ENCODE measurements at places on chromosomes 11 and 22. TPM values are rescaled to one million over a fixed set of nuclear protein-coding genes. Genes with fewer than 3 reads are reported as not detected.

CPT1B gene
- total RNA-seq, result 40.3 TPM

TRPM5 gene
- not detected for total RNA-seq

PAMR1 gene
- total RNA-seq, result not detected

ZNF215 gene
- 0.24 TPM for total RNA-seq

- no peak overlapping the region for H3K27ac ChIP-seq
- no peak for DNase-seq
- H3K27me3 ChIP-seq, result no peaks in the 10 kb centered on the region
- H3K4me1 ChIP-seq, result no peaks in the 10 kb centered on the region
- H3K4me3 ChIP-seq, result no peak overlapping the region
- no peaks in the 10 kb centered on the region for H3K36me3 ChIP-seq
Observed at GRCh38 chr11:26613759-26614158, 41.7 kb upstream of the MUC15 start.

GRCh38 chr11:123588864-123589262 is 65.6 kb downstream of the SCN3B start:
- no peak for DNase-seq
- H3K27ac ChIP-seq, result no peak overlapping the region
- no peaks in the 10 kb centered on the region for H3K36me3 ChIP-seq
- no peaks in the 10 kb centered on the region for H3K27me3 ChIP-seq
- H3K4me1 ChIP-seq, result no peaks in the 10 kb centered on the region

DNA sequence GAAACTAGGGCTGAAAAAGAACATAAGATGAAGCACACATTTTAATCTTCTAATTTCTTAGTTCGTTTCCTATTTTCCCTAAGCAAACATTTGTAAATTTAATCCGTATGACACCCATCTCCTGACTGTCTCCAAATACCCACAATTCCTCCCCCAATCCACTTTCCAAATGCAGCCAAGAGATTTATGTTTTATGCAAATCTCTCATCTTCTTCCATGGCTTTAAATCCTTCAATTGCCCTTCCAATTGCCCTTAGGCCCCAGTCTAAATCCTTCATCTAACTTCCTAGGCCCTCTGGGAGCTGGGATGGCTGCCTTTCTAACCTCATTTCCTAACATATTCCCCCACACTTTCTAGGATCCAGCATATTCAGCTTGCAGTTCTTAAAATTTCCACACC is 18.0 kb upstream of the POU2AF1 start:
- no peak overlapping the region for H3K27ac ChIP-seq
- no peak for DNase-seq
- H3K27me3 ChIP-seq, result peaks cover 5% of the 10 kb centered on the region
- H3K4me1 ChIP-seq, result no peaks in the 10 kb centered on the region
- no peak overlapping the region for H3K4me3 ChIP-seq

GRCh38 chr22:18022876-18023275 is 1.5 kb downstream of the MICAL3 start:
- peaks cover 43% of the 10 kb centered on the region for H3K27me3 ChIP-seq
- no peak overlapping the region for H3K27ac ChIP-seq
- no peaks in the 10 kb centered on the region for H3K36me3 ChIP-seq

- no peak for DNase-seq
- H3K27ac ChIP-seq, result no peak overlapping the region
- H3K36me3 ChIP-seq, result no peaks in the 10 kb centered on the region
- H3K27me3 ChIP-seq, result peaks cover 18% of the 10 kb centered on the region
Observed at GRCh38 chr11:20259506-20259905, 99.2 kb upstream of the DBX1 start.

DNA sequence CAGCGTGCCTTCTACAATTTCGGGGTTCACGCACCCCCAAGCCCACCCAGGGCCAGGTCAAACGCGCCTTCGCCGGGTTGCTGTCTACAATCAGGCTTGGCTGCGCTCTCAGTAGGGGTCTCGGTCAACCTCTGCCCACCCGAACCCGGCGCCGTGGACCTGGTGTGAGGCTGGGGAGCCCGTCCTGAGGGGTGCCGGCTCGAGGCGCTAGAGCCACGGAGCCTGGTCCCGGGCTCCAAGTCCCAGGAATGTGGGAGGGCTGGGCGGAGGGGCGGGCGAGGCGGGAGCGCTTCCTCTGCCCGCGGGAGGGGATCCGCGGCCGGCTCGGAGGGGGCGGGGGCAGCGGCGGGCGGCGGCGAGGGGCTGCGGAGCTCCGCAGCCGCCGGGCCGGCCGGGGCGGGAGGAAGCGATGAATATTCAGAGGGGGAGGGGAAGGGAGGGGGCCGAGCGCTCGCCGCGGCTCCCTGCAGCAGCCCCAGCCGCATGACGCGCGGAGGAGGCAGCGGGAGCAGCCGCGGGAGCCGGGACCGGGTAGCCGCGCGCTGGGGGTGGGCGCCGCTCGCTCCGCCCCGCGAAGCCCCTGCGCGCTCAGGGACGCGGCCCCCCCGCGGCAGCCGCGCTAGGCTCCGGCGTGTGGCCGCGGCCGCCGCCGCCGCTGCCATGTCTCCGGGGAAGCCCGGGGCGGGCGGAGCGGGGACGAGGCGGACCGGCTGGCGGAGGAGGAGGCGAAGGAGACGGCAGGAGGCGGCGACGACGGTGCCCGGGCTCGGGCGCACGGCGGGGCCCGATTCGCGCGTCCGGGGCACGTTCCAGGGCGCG is at the start of gene PTPRJ:
Gene PTPRJ, plus strand, starts transcription at position 472 of the 819 bp plus-strand sequence. CDS start 354 bp downstream, outside the sequence.
- H3K4me1 ChIP-seq, result peaks cover 30% of the 10 kb centered on the region
- DNase-seq, result peak; percentile 76
- no peaks in the 10 kb centered on the region for H3K27me3 ChIP-seq
- H3K36me3 ChIP-seq, result peaks cover 10% of the 10 kb centered on the region
- peak within 1 kb of the TSS; percentile 96 for H3K27ac ChIP-seq

DNA sequence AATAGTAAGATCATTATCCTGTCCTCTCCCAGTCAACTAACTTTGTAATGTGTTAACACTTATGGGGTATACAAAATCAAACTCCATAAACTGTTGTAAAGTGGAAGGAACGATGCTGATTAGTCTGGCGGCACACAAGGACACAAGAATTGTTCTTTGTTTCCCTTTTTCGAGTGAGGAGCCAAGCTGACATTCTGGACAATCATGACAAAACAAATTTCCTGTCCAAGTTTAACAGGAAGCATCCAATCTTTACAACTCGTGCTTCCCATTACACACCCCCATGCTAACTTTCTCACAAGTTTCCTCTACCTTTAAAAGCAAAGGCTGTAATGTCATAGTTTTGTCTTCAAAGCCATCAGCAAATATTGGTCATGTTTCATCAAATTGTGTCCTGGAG is 20.4 kb upstream of the LDLRAD3 start:
- H3K4me1 ChIP-seq, result no peaks in the 10 kb centered on the region
- H3K27ac ChIP-seq, result no peak overlapping the region
- H3K4me3 ChIP-seq, result no peak overlapping the region

- peak; percentile 86 for DNase-seq
- peak within 1 kb of the TSS; percentile 77 for H3K27ac ChIP-seq
- H3K36me3 ChIP-seq, result no peaks in the 10 kb centered on the region
- H3K4me1 ChIP-seq, result peaks cover 19% of the 10 kb centered on the region
- no peaks in the 10 kb centered on the region for H3K27me3 ChIP-seq
Observed at GRCh38 chr22:42270510-42271190, at the start of gene TCF20. TSS of gene TCF20 (minus strand) at chr22:42270653. CDS start at chr22:42215305, 55,348 bp downstream.

- peaks cover 13% of the 10 kb centered on the region for H3K36me3 ChIP-seq
- DNase-seq, result no peak
- peaks cover 24% of the 10 kb centered on the region for H3K4me1 ChIP-seq
- no peak overlapping the region for H3K4me3 ChIP-seq
- H3K27ac ChIP-seq, result no peak overlapping the region
- H3K27me3 ChIP-seq, result no peaks in the 10 kb centered on the region
Observed at GRCh38 chr11:35735411-35735810, 72.8 kb downstream of the TRIM44 start.

- no peak for DNase-seq
- peaks cover 8% of the 10 kb centered on the region for H3K4me1 ChIP-seq
- H3K27ac ChIP-seq, result no peak overlapping the region
- no peaks in the 10 kb centered on the region for H3K36me3 ChIP-seq
- H3K4me3 ChIP-seq, result no peak overlapping the region
Observed at GRCh38 chr11:73315293-73316020, 7.4 kb downstream of the ARHGEF17 start.
